Skin of body (tissue), 3 donors: ENCODE measurements at places on chromosomes 1 and 21. TPM values are rescaled to one million over a fixed set of nuclear protein-coding genes. Genes with fewer than 3 reads are reported as not detected.

The SPATA45 gene
- total RNA-seq: 0.89 TPM

The SPRR2G gene
- total RNA-seq: 13.6 TPM

The KLHDC7A gene
- total RNA-seq: 0.30 TPM

The SMCP gene
- not detected for total RNA-seq

The TAS1R1 gene
- total RNA-seq: 0.59 TPM

The TRPM2 gene
- 1.8 TPM for total RNA-seq
